LHCN-M2 (cell line): ENCODE measurements at places on chromosomes 7 and 10. TPM values are rescaled to one million over a fixed set of nuclear protein-coding genes. Genes with fewer than 3 reads are reported as not detected.

The RASSF4 gene
- total RNA-seq: 16.9 and 29.5 TPM in 2 replicates

- DNase-seq: peak; percentile 34
These were observed 49.7 kb downstream of the DNAJC12 start for GRCh38 chr10:67788028-67788886.

- no peak for DNase-seq
These were observed 118.0 kb upstream of the RHOBTB1 start for GRCh38 chr10:61061923-61062504.

The TAS2R5 gene
- total RNA-seq: not detected in 2 replicates

The AKR1C8 gene
- not detected in 2 replicates for total RNA-seq

- DNase-seq: no peak
These were observed 9.9 kb downstream of the SGMS1 start for GRCh38 chr10:50613726-50614443.

GRCh38 chr10:58638388-58638787, 125.7 kb downstream of the BICC1 start:
- peak; percentile 54 for DNase-seq

The PLCE1 gene
- total RNA-seq: 5.4 and 6.7 TPM in 2 replicates

DNA sequence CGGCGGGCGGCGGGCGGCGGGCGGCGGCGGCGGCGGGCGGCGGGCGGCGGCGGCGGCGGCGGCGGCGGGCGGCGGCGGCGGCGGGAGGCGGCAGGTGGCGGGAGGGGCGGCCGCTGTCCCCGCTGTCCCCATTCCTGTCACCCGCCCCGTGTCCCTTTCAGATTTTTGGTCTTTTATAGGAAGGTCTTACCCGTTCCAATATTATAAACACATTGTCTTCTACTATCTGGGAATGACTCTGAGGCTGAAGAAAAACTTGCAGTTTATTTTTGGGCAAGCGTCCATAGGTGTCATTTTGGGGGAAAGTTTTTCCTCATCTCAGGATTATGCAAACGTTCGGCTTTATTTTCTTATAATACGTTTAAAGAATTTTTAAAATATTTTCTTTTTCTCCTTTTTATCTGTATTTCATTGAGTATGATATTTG, 578 bp downstream of the ZNF713 start:
- DNase-seq: no peak

GRCh38 chr7:4713183-4713784, 31.2 kb downstream of the FOXK1 start:
- no peak for DNase-seq

The MRPS24 gene
- total RNA-seq: 153 and 156 TPM in 2 replicates

GRCh38 chr7:128119036-128119435, 87.8 kb upstream of the LRRC4 start:
- DNase-seq: no peak

- DNase-seq: no peak
These were observed 19.5 kb downstream of the KCNMA1 start for GRCh38 chr10:77618117-77618516.

The TACR2 gene
- 0.29 TPM in 1 of 2 replicates, not detected in the other for total RNA-seq

The CALML5 gene
- not detected in 2 replicates for total RNA-seq

GRCh38 chr10:124935946-124936345, 6.0 kb upstream of the ZRANB1 start:
- DNase-seq: peak; percentile 40

DNA sequence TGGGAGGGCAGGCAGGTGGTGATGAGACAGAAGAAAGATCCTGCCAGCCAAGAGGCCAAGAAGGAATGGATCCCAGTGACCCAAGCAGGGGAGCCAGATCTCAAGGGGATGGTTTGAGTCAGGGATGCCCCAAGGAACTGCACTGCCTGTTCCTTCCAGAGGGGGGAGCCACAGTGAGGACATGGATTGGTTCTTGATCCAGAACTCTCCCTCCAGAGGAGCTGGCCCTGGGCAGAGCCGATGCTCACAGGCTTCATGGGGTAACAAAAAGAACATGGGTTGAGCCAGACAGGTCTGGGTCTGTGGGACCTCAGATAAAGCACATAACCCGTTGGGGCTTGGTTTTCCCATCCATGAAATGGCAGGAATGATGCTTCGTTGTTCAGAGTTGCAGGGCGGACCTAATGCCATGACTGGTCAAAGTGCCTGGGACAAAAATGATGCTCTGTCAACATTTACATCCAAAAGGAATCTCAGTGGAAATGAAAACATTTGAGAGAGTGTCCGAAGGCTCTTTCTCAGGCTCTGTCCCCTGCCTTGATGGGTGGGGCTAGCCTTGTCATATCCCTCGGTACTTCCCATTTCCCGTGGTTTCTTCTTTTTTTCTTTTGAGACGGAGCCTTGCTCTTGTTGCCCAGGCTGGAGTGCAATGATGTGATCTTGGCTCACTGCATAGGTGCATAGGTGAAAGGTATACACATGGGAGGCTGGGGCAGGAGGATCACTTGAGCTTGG, 4.7 kb upstream of the DENND2A start:
- DNase-seq: no peak

GRCh38 chr7:87473986-87474385, 1.5 kb downstream of the ABCB4 start:
- DNase-seq: no peak

DNA sequence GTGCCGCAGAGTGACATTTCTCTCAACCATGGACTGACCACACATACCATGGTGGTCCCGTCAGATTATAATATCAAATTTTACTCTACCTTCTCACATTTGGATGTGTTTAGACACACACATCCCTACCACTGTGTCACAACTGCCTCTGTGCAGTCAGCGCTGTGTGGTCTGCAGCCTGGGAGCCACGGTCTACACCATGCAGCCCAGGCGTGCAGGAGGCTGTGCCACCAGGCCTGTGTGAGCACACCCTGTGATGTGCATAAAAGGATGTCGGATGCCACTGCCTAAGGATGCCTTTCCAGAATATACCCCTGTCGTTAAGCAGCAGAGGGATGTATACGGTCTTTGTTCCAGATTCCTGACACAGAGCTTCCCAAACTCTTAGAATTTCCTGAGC, 150.4 kb downstream of the TCERG1L start:
- no peak for DNase-seq

- DNase-seq: no peak
These were observed 29.2 kb downstream of the CHRM2 start for GRCh38 chr7:136897676-136898075.

The SLC29A4 gene
- 3.9 and 4.7 TPM in 2 replicates for total RNA-seq

- DNase-seq: no peak
These were observed 14.0 kb downstream of the ADAM8 start for GRCh38 chr10:133262696-133263095.

DNA sequence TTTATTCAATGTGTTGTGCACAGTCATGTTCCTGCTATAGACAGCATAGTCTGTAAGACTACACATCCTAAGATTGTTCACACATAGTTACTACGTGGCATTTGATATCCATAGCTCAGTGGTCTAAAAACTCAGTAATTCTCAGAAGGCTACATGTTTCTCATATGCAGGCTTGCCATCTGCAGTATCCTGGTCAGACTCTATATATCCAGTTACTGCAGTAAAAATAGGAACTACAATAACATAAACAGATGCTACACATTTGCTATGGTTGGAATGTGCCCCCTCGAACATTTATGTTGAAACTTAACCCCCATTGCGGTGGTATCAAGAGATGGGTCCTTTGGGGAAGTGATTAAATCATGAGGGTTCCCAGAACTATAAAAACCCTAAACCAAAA, 1377.8 kb upstream of the LRRTM3 start:
- no peak for DNase-seq

The IRF5 gene
- total RNA-seq: 0.19 and 0.75 TPM in 2 replicates
